ENCODE measurements at places on chromosomes 5 and 9.

DNA sequence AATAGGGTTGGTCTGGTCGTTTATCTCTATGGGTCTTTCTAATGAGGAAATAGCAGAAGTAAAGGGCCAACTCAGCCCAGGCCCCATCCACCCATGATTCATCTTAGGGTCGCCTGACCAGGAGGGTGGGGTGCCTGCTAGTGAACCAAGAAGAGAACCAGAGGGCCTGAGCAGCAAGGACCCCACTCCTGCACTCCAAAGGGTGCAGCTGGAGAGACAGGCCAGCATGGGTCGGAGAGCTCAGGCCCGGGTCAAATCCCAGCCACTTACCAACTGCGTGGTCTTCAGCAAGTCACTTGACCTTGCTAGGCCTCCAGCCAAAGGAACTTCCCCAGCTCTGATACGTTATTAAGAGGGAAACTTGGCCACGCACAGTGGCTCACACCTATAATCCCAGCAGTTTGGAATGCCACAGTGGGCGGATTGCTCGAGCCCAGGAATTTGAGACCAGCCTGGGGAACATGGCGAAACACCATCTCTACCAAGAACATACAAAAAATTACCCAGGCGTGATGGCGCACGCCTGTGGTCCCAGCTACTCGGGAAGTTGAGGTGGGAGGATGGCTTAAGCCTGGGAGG lies 4.3 kb downstream of the BBLN start:
- DNase-seq, result no peak

DNA sequence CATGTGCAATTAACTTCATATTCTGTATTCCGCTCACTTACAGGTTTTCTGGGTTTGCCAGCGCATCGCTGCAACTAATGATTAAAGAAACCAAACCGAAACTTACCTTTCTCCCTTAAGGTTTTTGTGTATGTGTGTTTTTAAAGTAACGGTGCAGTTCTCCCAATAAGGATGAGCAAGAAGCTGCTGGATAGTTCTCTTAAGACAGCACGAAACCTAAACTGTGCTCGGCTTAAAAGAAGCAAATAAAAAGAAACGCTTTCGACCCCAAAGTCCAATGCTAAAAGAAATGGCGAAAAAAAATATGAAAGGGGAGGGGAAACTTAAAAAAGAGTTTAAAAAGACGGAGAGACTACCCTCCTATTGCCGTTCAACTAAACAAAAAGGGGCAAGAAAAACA lies 340 bp downstream of the ELAVL2 start:
- no peak for DNase-seq

GRCh38 chr9:15469862-15470261 lies 40.9 kb downstream of the PSIP1 start:
- peak; percentile 8 for DNase-seq

DNA sequence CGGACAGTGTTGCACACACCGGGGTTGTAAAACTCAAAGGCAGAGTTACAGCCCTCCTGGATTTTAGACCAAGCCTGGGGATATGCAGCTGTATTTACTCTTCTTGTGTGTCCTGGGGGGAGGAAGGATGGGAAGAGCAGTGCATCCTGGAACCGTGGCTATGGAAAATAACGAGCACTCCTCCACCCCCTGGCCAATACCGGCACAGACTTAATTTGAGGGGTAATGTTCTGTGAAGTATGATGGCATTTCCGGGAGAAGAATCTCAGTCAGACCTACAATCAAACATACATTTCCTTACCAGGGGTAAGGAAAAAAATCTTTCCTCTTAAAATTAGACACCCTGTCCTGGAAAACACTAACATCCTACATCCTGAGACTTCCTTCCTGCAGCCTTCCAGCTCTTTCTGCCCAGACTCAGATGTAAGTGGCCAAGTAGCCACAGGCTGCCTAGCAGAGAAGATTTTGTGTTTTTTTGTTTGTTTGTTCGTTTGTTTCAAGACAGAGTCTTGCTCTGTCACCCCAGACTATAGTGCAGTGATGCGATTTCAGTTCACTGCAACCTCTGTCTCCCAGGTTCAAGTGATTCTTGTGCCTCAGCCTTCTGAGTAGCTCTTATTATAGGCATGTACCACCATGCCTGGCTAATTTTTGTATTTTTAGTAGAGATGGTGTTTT lies 11.0 kb upstream of the ERMP1 start:
- DNase-seq, result peak; percentile 62

DNA sequence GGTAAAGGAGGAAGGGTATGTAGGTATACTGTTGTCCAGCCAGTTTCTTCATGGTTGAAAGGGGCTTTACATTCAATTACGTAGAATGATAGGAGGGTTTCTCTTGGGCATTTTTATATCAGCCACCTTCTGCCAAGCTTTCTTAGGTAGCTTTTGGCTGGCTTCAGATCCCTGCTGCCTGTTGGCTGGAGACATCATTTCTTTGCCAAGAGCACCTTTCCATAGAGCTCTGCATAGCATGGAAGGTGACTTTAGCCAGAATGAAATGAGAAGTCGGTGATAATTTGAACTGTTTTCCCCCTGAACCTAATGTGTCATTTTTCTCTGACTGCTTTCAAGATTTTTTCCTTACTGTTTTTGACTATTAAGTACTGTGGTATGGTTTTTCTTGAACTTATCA lies 26.9 kb downstream of the TMEFF1 start:
- DNase-seq, result no peak
